ENCODE measurements at places on chromosomes 11 and 22.

DNA sequence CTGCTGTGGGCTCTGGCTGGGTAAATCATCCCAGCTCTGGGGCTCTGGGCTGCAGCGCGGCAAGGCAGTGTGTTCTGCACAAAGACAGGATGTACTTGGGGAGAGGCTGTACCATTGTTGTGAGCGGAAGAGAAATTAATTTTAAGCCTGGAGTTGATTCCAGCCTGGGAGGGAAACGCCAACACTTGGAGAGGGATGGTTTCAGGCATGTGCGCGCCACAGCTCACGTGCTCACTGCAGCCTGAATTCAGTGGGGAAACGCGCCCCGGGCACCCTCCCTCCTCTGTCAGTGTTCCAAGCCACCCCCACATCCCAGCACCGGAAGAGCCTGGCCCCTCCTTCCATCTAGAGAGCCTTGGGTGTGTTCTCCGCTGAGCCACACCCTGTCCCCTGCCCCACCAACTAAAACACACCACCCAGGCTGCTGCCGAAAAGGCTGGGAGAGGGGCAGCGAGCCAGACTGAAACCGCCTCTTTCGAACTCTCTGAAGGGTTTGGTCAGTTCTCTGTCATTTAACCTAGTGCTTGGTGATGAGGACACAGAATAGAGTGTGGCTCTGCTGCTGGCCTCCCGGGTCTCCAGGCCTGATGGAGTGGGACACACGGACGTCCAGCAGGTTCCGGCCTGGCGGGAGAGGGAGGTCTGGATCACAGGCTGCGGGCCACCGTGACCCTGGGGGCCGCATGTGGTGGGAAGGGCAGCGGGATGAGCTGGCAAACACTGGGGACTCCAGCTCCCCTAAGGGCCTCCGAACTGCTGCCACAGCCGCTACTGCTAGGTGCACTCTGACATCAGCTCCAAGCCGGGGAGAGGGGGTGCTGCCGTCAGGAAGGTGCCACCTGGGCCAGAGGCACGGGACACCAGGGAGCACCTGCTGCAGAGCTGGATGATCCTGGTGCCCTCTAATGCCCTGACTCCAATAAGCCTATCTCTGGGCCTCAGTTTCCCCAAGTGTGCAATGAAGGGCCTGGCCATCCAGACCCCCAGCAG is 230.8 kb downstream of the CTTN start:
- no peak for DNase-seq

GRCh38 chr11:76102802-76103201 is 103.5 kb downstream of the WNT11 start:
- no peak for DNase-seq

GRCh38 chr11:46607516-46607915 is 9.5 kb downstream of the HARBI1 start:
- no peak for DNase-seq

- DNase-seq, result no peak
These were observed 312.3 kb downstream of the MN1 start for GRCh38 chr22:27489178-27489675.

GRCh38 chr11:116446048-116446941 is 326.5 kb downstream of the BUD13 start:
- no peak for DNase-seq

DNA sequence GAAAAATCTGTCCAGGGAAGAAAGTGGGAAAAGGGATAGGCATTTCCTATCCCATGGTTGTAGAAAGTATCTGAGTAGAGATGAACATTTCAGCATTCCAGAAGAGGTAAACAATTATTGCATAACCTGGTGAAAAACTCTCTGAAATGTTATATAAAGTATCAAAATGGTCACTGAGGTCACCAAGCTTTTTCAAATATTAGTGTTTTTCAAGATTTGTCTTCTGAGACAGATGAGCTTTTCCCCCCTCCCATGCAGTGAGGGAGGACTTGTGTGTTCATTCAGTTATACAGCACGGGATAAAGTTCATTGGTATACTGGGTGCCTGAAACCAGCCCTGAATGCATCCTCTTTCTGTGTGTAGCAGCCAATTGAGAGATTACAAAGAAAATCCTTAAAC is 1.9 kb upstream of the DEPDC7 start:
- no peak for DNase-seq

GRCh38 chr11:11981840-11982239 is 26.6 kb downstream of the DKK3 start:
- no peak for DNase-seq

DNA sequence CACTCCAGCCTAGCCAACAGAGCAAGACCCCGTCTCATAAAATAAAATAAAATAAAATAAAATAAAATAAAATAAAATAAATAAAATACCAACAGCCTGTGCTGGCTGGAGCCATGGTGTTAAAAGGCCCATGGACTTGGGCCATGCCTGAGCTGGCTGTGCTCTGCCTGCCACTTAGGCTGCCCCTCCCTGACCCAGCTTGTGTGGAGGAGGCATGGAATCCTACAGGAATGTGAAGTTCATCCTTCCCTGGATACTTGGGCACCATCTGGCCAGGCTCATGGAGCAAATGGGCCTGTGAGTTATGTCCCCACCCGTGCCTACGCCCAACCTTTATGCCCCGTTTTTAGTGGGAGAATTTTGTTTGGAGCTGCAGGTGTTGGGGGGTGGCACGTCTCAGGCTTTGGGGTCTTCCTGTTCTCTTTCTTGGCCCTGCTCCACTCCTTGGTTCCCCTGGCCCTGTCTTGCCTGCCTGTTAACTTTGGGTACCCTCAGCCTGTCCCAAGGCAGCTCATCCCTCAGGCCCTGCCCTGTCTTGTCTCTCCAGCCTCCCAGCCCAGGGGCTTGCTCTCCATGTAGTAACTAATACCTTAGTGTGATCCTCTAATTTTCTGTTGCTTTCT is 51.3 kb downstream of the BCR start:
- no peak for DNase-seq

- no peak for DNase-seq
These were observed 1526.3 kb downstream of the BRD1 start for GRCh38 chr22:48301421-48301820.

GRCh38 chr11:116948391-116948790 is 111.0 kb upstream of the APOA1 start:
- no peak for DNase-seq

- no peak for DNase-seq
These were observed 85.0 kb upstream of the CRYBB3 start for GRCh38 chr22:25114369-25115362.

- DNase-seq, result no peak
These were observed 10.8 kb downstream of the NPTXR start for GRCh38 chr22:38833061-38833460.

GRCh38 chr11:123576082-123576481 is 78.3 kb downstream of the SCN3B start:
- DNase-seq, result no peak

GRCh38 chr11:121714351-121714750 is 261.6 kb upstream of the SORL1-AS1 start:
- DNase-seq, result no peak

- DNase-seq, result no peak
These were observed 47.7 kb upstream of the ANO1 start for GRCh38 chr11:70030412-70030811.

GRCh38 chr22:37710675-37711074 is 13.8 kb downstream of the TRIOBP start:
- no peak for DNase-seq

- no peak for DNase-seq
These were observed 55.7 kb upstream of the SHANK2 start for GRCh38 chr11:71307811-71308645.

DNA sequence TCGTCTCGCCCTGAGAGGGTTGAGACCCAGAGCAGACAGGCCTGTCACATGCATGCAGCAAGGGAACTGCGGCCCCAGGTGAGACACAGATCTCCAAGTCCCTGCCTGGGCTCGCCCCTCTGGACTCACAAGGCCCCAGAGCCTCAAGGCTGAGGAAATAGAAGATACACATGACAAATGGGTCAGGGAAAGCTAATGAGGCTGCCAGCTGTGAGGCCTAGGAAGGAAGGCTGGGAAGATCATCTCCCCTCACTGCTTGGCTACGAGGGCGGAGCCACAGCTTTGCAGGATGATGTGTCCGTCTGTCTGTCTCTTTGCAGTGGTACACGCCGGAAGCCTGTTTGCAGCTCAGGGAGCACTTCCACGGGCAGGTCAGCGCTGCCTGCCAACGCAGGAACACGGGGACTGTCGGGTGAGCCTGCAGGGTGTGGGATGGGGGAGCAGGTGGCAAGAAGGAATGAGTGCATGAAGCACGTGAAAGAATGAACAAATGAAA is 4.5 kb downstream of the RAB36 start:
- DNase-seq, result peak; percentile 63

DNA sequence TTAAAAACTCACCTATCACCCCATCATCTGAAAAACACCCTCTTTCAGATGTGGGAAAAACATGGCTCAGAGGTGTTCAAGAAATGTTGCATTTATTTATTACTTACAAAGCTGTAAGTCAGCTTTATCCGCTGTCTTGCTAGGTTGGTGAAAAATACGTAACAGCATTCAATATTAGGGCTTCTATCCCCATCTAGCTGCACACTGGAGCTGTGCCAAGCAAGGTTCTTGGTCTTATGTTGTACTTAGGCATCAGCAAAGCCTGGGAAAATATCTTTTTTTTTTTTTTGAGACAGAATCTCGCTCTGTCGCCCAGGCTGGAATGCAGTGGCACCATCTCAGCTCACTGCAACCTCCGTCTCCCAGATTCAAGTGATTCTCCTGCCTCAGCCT is 7.5 kb downstream of the SERPING1 start:
- DNase-seq, result peak; percentile 13

- DNase-seq, result no peak
These were observed 2.3 kb downstream of the FRMD8 start for GRCh38 chr11:65388731-65389130.

DNA sequence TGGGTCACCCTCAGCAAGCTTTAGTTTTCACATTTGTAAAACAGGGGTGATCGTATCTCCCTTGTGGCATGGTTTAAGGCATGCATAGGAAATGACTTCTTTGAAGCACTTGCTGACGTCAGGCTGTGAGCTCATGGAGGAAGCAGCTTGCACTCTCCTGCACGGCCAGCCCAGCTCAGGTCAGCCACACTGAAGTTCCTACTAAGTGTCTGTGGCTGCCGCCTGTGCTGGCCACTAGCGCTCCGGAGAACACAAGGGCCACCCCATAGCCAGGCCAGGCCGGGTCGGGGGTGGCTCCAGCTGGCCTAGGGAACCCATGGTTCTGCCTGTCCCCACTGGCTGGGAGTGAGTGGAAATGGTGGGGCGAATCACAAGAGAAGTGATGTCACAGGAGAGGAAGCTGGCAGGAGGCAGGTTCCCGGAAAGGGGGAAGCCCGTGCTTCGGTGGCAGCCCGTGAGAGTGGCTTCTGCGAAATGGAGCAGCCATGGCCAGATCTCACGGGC is 28.2 kb downstream of the KCTD17 start:
- no peak for DNase-seq

GRCh38 chr11:99424313-99425084 is 403.8 kb downstream of the CNTN5 start:
- DNase-seq, result no peak

DNA sequence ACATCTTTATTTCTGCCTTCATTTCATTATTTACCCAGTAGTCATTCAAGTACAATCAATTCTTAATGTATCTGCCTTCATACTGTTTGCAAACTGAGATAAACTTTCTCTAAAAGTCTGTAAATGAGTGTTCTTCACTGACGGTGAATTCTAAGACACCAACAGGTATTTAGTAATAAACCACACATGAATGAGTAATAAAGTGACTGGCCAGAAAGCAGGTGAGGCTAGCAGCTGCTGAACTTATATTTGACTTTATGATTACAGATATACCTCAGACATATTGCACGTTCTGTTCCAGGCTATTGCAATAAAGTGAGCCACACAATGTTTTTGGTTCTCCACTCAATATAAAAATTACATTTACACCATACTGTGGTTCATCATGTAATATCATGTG is 1894.0 kb upstream of the RAG2 start:
- DNase-seq, result no peak

GRCh38 chr22:41913842-41914534 is 886 bp downstream of the SHISA8 start:
- peak; percentile 38 for DNase-seq

GRCh38 chr22:40862013-40862412 is at the start of gene DNAJB7:
Gene DNAJB7 (minus strand): TSS chr22:40862113. CDS start chr22:40861994, 119 bp downstream.
- DNase-seq, result no peak

DNA sequence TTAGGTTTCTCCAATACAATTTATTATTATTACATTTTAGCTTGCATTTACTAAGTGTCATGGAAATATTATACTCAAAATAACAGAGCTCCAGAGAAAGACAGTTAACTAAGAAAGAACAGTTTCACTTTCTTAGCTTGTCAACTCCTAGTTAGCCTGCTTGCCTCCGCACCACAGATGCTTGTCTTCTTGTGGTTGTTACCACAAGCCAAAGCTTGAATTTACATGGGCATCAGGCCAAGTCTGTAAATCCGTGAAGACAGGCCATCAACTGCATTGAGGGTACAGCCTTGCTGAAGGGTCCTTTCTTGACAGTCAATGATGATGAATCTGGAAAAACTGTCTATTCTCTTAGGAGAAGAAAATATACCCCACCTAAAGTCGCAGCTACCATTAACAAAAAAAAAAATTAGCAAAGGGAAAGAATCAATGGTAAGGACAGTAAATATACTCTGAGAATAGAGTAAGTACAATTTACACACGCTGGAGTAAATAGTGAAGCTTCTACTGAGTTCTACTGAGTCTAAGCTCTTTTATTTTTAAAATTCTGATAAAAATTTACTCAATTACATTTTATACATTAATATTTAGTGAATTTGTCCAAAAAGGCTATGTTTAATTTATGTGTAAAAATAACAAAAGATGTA is 15.6 kb upstream of the DENND5A start:
- no peak for DNase-seq

GRCh38 chr11:115496892-115497291 is 7.3 kb downstream of the CADM1 start:
- no peak for DNase-seq

DNA sequence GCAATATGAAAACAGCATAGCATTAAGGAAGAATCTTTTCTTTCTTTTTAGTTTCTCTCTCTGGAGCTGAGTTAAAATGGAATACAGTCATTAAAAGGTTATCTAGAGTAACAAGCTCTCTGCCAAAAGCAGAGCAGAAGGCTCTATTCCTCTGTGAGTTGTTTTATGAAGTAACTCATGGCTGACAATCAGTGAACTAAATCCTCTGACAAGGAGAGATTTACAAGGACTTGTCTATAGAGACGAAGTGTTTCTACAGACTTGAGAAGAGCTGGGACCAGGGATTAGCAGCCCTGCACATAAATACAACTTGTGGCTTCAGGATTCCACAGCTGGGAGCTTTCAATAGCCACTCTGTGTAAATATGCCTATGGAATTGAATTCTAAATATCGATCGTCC is 192.5 kb upstream of the RAG2 start:
- no peak for DNase-seq

GRCh38 chr11:46302866-46303265 is 25.4 kb downstream of the CREB3L1 start:
- no peak for DNase-seq
